ENCODE measurements at places on chromosomes 1 and 21.

DNA sequence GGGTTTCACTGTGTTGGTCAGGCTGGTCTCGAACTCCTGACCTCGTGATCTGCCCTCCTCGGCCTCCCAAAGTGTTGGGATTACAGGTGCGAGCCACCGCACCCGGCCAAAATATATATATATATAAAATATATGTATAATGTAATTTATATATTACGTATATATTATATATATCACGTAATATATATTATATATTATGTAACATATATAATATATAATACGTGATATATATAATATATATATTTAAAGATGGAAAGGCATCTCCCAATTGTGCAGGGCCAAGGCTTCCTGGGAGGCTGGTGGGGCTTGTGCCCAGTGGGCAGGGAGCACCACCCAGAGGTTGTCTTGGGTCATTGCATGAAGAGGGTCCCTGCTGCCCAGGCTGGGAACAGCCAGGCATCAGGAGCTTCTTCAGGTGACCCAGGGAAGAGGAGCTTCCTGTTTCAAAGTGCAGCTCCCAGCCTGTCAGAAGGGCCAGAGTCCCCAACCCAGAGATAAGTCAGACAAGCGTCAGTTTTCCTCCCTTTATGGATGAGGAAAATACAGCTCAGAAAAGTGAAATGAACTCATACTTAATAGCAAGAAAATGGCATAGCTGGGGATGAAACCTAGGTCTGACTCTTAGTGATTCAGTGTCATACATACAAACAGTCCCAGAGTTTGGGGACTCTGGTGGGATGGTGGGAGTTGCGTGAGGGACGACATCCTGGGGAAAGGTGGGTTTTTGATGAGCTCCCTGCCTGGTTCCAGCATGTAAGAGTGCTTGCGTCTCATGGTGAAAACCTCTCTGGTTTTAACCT is 12.0 kb downstream of the UBE2Q1 start:
- DNase-seq = peak; percentile 72

DNA sequence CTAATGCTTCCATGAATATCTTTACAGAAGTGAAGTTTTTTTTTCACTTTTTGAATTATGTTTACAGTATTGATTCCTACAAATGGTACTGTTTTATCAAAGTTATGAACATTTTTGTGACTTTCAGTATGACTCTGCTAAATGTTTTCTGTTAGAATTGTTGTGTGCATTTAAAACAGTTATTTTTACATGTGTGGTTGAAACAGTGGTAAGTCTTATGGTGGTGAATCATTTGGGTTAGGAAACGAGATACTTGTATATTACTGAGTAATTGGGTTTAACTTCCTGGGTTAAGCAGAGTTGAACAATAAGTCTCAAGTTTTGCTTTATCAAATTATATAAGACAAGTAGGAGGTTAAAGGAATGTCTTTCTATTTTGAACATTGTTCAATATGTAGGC is 66.8 kb downstream of the VPS13D start:
- DNase-seq = no peak

DNA sequence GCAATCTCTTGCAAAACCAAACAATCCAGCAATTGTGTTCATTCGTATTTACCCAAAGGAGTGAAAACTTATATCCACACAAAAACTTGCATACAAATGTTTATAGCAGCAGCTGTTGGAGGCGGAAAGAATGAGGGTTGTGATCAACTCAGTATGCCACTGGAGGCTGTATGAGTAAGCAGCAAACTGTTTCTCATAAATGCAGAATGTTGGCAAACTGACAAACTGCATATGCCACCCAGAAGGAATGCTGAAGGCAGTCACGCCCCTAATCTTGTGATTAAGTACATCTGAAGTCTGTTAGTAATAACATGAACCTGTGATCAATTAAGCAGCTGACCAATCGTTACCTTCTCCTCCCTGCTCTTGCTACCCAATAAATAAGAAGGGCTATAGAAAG is 60.5 kb upstream of the CR2 start:
- DNase-seq = no peak

DNA sequence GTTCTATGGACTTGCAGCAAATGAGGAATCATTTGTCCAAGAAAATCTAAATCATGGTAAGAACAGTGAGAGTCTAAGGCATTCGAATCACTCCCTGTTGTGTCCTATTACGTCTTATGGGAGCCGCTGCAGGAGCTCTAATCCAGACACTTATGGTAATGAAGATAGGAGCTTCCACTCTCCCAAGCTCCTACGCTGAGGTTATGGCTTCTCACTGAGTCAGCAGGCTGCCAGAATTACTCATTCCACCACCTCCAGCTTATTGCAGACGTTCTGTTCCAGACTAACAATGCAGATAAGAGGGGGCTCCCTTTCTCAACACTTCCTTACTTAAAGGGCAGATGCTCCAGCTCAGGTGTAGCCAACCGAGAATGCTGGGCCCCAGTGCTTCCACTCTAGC is 212.6 kb downstream of the GREM2 start:
- DNase-seq = no peak

GRCh38 chr1:78691995-78692747 is 42.5 kb downstream of the IFI44 start:
- DNase-seq = no peak

GRCh38 chr1:84896279-84896678 is 3.3 kb upstream of the LPAR3 start:
- no peak for DNase-seq

DNA sequence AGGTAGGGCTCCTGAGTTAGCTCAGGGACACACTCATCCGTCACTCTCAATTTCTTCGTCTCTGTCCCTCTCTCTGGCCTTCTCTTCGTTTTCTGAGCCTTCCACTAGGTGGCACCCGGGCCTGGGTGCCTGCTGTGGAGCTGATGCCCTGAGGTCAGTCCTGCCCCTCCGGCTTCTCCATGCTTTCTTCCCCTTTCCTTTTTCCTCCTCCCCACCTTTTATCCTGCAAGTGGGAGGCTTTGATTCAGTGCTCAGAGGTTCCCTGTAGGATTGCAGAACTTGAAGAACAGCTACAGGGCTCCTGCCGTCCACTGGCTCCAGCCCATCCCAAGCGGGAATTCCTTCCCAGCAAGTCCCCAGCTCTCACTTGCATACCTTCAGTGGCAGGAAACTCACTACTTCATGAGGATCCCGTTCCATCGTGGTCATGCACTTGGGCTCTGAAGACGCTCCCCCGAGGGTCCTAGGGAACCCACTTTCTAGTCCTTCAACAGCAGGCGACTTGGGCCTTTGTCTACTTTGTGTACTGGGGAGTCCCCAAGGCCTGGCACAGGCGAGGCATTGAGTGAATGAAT is 45.6 kb downstream of the SRRM1 start:
- peak; percentile 74 for DNase-seq

GRCh38 chr1:40532062-40532389 is 589 bp downstream of the ZNF684 start:
- DNase-seq = peak; percentile 8

DNA sequence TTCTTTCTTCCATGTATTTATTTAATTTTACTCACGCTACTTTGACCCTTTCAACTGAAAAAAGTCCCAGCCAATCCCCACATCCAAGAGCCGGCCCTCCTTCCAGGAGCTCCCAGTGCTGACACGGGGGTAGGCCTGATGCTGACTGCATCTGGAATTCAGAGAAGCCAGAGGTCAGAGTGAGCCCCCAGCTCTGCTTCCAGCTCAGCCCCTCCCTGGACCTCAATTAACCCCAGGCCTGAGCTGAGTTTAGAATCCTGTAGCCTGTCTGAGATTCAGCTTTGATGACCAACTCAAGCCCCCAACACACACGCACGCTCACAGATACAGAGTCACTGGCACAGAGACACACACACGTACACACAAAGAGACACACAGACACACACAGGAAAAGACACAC is 247.9 kb downstream of the NPHP4 start:
- DNase-seq = no peak

All from OCI-LY7 (cell line).